ENCODE measurements at places on chromosomes 12 and 14. TPM values are rescaled to one million over a fixed set of nuclear protein-coding genes. Genes with fewer than 3 reads are reported as not detected.

The ADAM21 gene
- total RNA-seq: not detected

The DIO2 gene
- 0.21 TPM for total RNA-seq

The ACOT6 gene
- total RNA-seq: not detected

The SERPINA12 gene
- not detected for total RNA-seq

The SLC2A14 gene
- 4.6 TPM for total RNA-seq

The TPH2 gene
- total RNA-seq: not detected

The NINJ2 gene
- 6.1 TPM for total RNA-seq

The POLR3B gene
- 3.6 TPM for total RNA-seq

The SMAGP gene
- 0.41 TPM for total RNA-seq

The HOXC9 gene
- total RNA-seq: not detected

The NOP9 gene
- 30.5 TPM for total RNA-seq

The NEUROD4 gene
- total RNA-seq: not detected

The CD163 gene
- not detected for total RNA-seq

The LRTM2 gene
- not detected for total RNA-seq

The RPGRIP1 gene
- total RNA-seq: not detected

The C12orf54 gene
- total RNA-seq: not detected

The TCL1B gene
- total RNA-seq: not detected

The TAS2R8 gene
- not detected for total RNA-seq

The OR6C76 gene
- not detected for total RNA-seq

The KCNH3 gene
- total RNA-seq: 6.3 TPM

The RFLNA gene
- not detected for total RNA-seq

The BHLHE41 gene
- not detected for total RNA-seq

The CIDEB gene
- total RNA-seq: 6.9 TPM

The TAMALIN gene
- 9.9 TPM for total RNA-seq

The DCD gene
- not detected for total RNA-seq

The DPY19L2 gene
- 3.8 TPM for total RNA-seq

The ACSM4 gene
- not detected for total RNA-seq

The ADCY4 gene
- total RNA-seq: 2.1 TPM

The DNAH10 gene
- 0.27 TPM for total RNA-seq

The SOS2 gene
- 33.1 TPM for total RNA-seq

The TBX3 gene
- total RNA-seq: not detected

The SLC25A47 gene
- total RNA-seq: not detected

The TMCC3 gene
- total RNA-seq: not detected

The BAG5 gene
- total RNA-seq: 15.6 TPM

The SNAPC1 gene
- total RNA-seq: 10.5 TPM

The TRHDE gene
- total RNA-seq: not detected

The RNFT2 gene
- 25.5 TPM for total RNA-seq

The PLCZ1 gene
- total RNA-seq: not detected

The RNF34 gene
- total RNA-seq: 55.1 TPM

The FAM161B gene
- 1.5 TPM for total RNA-seq

The ZNF385A gene
- 1.2 TPM for total RNA-seq

The OVCH1 gene
- not detected for total RNA-seq

The ATL1 gene
- 1.6 TPM for total RNA-seq

The SSTR1 gene
- total RNA-seq: not detected
